Foreskin fibroblast (primary cell): ENCODE measurements at places on chromosomes 7 and 10.

DNA sequence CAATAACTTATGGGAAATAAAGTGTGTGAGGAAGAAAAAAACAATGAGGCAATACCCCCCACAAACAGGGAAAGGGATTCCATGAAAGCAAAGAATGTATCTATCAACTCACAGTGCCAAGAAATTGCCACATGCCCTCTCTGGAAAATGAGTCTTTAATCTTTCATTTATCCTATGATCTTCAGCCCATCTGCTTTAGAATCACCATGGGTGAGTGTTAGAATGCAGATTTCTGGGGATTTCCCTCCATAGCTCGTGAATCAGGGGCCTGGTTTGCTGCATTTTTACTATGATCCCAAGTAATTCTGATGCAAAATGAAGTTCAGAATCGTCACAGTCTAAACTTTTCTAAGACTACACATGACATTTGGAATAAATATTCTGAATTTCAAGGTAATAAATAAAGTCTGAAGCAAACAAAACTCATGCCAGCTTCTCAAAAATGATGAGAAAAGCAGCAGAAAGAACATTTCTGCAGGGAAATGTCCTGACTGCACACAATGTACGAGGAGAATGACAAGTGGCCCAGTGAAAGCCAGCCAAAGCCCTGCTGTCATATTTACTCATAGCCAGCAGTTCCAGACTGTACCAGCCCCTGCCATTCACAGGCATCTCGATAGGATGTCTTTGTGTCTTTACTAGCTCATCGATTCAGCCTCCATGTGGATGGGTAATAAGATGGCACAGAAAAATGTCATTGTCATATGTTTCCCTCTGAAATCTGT lies 167.1 kb downstream of the ELMO1 start:
- no peak for DNase-seq

- DNase-seq = peak; percentile 26
These were observed 84.6 kb downstream of the VPS50 start for GRCh38 chr7:93316730-93317129.

- no peak for DNase-seq
These were observed 279.2 kb downstream of the THSD7A start for GRCh38 chr7:11552676-11553296.

DNA sequence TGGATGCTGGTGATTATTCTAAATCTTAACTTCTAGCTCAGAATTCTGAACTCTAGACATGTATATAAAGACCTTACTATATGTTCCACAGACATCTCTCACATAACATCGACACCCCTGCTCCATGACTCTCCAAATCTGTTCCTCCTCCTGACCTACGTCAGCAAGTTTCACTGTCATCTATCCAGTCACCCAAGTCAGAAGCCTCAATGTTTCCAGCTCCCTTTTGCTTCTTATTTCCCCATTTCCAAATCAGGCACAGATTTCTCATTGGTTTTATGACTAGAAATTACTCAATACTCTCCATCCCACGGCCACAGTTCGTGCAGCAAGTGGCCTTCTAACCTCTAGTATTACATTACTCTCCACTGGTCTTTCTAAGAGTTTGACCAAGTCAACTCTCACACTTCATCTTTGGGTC lies 28.5 kb downstream of the EPC1 start:
- peak; percentile 73 for DNase-seq

- DNase-seq = no peak
These were observed 581.4 kb downstream of the TNS3 start for GRCh38 chr7:47000561-47000960.

DNA sequence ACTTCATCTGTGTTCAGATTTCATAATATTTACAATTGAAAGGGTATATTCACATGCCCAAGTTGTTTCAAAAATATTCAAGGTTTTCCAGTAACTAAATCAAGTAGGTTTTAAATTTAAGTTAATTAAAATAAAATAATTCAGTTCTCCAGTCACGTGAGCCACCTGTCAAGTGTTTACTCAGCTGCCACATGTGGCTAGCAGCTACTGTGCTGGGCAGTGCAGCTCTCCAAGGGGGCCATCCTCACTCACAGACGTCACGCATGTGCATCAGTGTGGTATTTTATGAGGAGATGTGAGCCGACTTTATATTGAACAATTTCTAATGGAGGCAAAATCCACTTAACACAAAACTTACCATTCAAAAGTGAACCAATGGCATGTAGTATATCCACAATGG lies 69.7 kb upstream of the CAMK2B start:
- DNase-seq = no peak

GRCh38 chr10:96288151-96288621 lies 16.0 kb upstream of the DNTT start:
- no peak for DNase-seq

- DNase-seq = no peak
These were observed 414.2 kb upstream of the KLF6 start for GRCh38 chr10:4199196-4199595.

- DNase-seq = no peak
These were observed 28.6 kb downstream of the MTURN start for GRCh38 chr7:30163231-30163894.

DNA sequence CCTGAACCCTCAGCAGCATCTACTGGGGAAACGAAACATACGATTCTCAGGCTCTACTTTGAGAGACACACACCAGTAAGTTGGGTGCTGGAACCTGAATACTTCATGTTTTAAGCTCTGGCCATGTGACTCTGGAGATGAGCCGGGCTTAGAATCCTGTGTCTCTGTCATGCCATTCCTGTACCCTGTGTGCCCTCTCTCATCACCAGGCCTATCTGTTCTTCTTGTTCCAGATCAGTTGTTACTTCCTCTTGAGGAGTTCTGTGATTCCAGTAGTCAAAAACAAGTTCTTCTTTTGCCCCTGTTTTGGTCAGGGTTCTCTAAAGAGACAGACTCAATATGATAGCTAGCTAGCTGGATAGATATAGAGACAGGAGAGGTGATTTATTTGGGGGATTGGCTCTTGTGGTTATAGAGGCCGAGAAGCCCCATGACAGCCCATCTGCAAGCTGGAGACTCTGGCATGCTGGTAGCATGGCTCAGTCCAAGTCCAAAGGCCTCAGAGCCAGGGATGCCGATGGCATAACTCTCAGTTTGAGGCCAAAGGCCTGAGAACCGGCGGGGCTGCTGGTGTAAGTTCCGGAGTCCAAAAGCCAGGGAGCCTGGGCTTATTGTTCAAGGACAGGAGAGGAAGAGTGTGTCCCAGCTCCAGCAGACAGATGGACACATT lies 54.3 kb downstream of the CHN2 start:
- no peak for DNase-seq
